ENCODE measurements at places on chromosomes 2 and 18.

DNA sequence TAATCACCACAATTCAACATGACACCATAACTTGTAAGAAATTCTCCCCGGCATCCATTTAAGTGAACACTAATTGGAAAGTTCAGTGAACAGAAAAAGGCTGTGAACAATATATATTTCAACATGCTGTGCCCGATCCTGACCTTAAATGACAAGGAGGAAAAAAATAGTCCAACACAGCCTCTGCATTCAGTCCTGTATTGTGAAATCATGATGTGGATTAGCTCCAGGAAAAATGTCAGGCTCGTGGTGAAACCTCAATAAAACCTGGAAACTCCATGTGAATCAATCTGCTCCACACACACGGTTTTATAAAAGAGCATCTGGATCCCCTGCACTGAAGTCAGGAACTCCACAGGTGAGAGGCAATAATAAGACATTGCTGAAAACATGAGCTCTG lies 145.4 kb upstream of the SPOPL start:
- peak; percentile 56 for DNase-seq

GRCh38 chr2:133139847-133140533 lies 428.3 kb downstream of the NCKAP5 start:
- peak; percentile 84 for DNase-seq

GRCh38 chr2:216694826-216695217 lies 527 bp downstream of the IGFBP5 start:
- no peak for DNase-seq

- DNase-seq = peak; percentile 88
These were observed 92.4 kb downstream of the SOCS6 start for GRCh38 chr18:70380915-70381896.

- no peak for DNase-seq
These were observed 246.5 kb downstream of the GALR1 start for GRCh38 chr18:77495982-77496690.

- no peak for DNase-seq
These were observed 80.2 kb downstream of the MSH2 start for GRCh38 chr2:47483191-47483590.

DNA sequence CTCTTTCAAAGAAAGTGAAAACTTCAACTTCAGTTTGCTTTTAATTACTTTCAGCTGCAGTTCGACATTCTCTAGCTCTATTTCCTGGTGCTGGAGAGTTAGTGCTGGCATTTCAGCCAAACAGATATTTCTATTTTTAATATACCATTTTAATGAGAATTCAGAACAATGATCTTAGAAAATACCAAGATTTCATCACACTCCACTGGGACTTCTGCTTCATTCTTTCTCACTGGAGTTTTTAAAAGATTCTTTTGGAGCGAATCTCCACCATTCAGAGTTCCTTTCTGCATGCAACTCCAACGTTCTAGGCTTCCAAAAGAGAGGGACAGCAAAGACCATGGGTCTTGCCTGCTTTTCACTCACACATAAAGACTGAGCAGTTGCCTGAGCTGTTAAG lies 94.2 kb downstream of the CABLES1 start:
- DNase-seq = no peak

- DNase-seq = no peak
These were observed 232.3 kb downstream of the MREG start for GRCh38 chr2:215780907-215781685.

- no peak for DNase-seq
These were observed 165.8 kb downstream of the UBE2E3 start for GRCh38 chr2:181146171-181146570.

DNA sequence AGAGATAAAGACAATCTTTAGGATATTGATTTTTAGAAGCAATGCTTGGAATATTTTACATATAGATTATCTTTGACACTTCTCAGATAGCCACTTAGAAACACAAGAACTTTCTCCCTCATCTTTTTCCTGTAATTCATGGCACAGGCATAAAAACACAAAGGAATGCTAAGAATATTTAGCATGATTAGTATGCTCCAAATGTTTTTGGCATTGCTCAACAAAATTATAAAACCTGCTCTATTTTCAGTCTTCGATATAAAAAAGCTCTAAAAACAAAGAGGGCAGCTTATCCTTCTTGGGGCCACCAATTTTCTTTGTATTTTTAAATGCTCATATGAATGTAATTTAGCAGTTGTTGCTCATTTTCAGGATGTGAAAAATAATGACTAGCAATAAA lies 90.8 kb downstream of the RAD51AP2 start:
- DNase-seq = no peak

GRCh38 chr2:85213404-85213803 lies 80.2 kb downstream of the TCF7L1 start:
- DNase-seq = no peak

DNA sequence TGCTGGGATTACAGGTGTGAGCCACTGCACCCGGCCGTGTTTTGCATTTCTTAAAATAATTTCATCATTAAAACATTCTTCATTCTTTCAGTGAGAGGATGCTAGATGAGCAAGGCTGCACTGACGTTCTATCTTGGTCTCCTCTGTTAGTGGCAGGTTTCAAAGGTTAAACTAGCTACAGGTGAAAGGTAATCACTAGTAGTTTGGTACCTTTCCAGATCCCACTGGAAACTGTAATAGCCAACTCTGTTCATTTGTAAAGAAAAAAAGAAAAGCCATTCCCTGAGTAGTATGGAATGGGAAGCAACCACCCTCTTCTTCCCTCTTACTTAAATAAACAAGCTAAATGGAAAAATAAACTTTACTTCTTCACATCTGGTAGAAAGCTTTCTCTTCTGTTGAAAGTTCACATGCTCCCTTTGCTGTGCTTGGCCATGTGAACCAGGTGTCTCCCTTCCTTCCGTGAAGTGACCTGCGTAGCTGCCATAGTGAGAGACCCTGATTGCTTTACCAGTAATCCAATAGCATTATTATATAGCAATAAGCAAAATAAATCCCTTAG lies 94.0 kb downstream of the GREB1L start:
- DNase-seq = no peak

DNA sequence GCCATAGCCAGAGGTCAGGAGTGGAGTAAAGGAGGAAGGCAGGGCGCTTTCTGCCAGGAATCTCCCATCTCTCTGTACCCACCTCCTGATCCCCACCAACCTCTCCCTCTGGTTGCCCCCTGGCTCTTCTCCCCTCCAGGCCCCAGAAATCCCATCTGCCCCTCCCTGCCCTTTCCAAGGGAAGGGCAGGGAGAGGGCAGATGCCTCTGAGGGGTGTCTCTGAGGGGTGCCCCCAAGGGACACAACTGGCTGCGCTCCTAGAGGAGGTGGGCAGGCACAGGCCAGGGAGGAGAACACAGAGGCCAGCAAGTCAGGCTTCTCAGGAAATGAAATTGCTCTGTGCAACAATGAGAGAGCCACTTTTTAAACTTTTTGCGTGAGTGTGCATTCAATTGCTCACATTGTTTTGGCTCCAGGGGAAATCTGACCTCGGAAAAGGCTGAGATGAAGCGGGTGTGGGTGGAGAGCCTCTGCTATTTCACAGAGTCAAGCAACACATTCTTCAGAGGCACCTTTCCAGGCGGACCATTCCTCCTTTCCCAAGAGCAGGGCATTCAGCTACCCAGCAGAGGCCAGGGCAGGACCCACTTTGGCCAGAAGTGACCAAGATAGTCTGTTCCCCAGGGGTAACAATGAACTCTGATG lies 125.5 kb downstream of the SMAD7 start:
- DNase-seq = peak; percentile 45

DNA sequence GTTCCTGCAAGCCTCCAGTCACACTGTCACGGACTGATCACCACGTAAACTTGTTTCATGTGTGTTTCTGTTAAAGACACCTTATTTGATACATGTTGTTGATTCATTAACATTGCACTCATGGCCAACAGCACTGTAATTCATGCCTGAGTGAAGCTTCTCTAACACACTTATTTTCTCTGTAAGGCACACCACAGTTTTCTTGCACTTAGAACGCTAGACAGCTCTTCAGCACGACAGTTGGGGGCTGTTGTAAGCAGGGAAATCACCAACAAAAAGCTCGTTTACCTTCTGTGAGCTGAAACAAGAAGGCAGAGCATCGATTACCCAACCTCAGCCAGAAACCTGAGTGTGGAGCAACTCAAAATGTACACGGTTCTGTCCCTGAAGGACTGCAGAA lies 28.1 kb downstream of the TNFRSF11A start:
- no peak for DNase-seq

DNA sequence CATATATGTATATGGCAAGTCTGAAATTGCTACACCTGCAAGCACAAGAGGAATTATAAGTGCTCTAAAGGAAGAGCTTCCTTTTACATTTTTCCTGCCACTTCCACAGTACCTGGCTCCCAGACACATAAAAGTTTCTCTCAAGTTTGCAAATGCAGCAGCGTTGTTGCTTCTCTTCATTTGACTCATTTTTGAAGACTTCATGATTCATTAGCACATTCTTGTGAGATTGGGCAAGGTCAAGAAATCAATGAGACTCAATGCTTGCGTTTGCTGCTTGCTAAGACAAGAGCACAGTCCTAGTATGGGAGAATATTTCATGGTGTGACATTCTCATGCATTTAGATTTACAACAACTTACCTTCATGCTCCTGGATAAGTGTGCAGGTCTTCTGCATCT lies 42.6 kb upstream of the PDCL3 start:
- DNase-seq = no peak

- no peak for DNase-seq
These were observed 441.6 kb downstream of the ERBB4 start for GRCh38 chr2:212097001-212097400.

GRCh38 chr18:9577361-9577760 lies 37.0 kb downstream of the PPP4R1 start:
- no peak for DNase-seq

Data from SK-MEL-5 (cell line).